ENCODE measurements at places on chromosomes 13 and 19. TPM values are rescaled to one million over a fixed set of nuclear protein-coding genes. Genes with fewer than 3 reads are reported as not detected.

GRCh38 chr13:98848746-98849145, 96.3 kb upstream of the SLC15A1 start:
- DNase-seq, result no peak

- peak; percentile 57 for DNase-seq
Measured at GRCh38 chr19:48271531-48272151, 1.8 kb downstream of the ZNF114 start.

PODNL1 gene
- polyA plus RNA-seq, result 0.71 TPM

- DNase-seq, result no peak
Measured at GRCh38 chr19:55585658-55586339, 5.2 kb upstream of the ZNF579 start.

DNA sequence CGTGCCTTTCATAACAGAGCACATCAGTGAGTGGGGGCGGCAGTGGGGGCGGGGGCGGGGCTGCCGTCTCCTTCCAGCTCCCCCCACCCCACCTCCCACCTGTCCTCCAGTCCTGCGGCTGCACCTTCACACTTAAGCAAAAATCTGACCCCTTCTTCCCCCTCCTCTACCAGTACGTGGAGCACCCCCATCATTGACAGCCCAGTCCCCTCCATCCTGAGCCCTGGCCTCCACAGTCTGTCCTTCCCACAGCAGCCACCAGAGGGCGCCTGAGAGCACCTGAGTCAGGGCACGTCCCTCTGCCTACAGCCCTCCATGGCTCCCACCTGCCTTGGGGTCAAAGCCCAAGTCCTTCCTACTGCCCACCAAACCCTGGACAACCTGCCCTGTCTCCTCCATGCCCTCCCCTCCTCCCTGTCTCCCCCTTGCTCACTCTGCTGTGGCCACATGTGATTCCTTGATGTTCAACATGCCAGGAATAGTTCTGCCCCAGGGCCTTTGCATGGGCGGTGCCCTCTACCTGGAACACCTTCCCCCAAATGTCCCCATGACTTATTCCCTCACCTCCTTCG, 4.0 kb downstream of the EBI3 start:
- DNase-seq, result no peak

GRCh38 chr13:40624383-40624782, 42.1 kb downstream of the FOXO1 start:
- DNase-seq, result no peak

GRCh38 chr13:31793246-31793645, 53.9 kb downstream of the RXFP2 start:
- no peak for DNase-seq

GRCh38 chr19:47405854-47406417, 13.4 kb downstream of the MEIS3 start:
- no peak for DNase-seq

ZNF317 gene
- 36.5 TPM for polyA plus RNA-seq

DNA sequence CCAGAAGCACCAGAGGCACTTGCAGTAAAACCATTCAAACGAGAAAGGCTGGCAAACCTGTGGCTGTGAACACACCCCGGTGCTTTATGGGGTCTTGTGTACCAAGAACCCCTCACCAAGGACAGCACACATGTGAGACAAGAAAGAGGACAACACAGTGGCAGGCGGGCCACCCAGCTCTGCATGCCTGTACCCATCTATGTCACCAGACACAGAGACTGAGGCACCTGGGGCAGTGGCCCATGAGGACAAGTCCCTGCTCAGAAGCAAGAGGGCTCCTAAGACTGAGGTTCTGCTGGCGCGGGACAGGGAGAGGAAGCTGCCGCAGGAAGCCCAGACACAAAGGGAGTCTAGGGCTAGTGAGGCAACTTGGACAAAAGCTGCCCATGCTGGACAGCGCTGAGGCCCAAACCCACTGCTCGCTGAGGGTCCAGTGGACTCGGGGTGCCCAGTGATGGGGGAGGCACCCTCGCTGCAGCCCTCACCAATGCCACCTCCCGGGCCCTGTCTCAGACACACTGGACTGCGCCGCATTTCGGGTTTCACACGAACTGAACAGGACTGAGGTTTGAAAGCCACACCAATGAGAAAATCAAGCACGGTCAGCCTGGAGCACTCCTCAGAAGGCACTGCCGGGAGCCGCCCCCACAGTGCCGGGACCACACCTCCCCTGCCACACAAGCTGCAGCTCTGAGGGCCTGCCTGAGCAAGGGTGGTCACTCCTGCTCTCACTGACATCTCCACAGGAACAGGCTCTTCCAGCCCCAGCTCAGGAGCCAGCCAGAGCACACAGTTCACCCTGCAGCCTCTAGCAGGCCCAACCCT, 232.7 kb downstream of the TUBA3C start:
- no peak for DNase-seq

BEST2 gene
- polyA plus RNA-seq, result 0.08 TPM

KASH5 gene
- 0.45 TPM for polyA plus RNA-seq

ZNF525 gene
- 14.3 TPM for polyA plus RNA-seq

ACER1 gene
- 0.11 TPM for polyA plus RNA-seq

DNA sequence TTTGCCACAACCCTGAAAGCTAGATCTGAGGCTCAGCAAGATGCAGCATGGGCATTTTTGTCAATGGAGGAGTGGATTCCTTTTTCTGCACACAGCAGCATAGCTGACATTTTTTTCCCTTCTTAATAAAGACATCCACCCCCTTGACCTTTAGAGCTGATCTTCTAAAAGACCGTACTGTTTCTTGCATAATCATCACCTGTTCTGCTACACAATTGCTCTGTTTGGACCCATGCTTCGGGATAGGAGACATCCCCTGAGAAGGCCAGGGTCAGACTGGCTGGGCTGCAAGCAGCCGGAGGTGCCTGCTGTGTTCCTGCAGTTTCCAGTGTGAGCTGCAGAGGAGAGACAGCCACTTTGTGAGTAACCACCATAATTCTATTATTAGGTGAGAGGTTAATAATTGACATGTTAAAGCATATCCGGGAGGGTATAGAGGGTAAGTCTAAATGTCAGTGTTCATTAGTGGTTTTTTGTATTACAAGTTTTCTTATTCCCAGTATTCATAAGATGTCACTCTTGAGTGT, 108.5 kb upstream of the C1QTNF9B start:
- DNase-seq, result no peak

DNA sequence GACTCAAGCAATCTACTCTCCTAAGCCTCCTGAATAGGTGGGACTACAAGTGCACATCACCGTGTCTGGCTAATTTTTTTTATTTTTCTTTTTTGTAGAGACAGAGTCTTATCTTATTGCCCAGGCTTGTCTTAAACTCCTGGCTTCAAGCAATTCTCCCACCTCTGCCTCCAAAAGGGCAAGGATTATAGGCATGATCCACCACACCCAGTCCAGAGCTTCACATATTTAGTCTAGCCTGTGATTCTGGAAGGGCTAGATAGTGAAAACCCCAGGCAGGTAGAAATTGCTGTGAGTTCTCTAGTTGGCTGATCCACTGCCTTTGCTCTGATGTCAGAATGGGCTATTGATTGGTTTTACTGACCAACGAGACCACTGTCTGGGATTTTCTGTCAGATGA, 854.6 kb upstream of the MIR17HG start:
- no peak for DNase-seq

ZNF99 gene
- 0.59 TPM for polyA plus RNA-seq

DNA sequence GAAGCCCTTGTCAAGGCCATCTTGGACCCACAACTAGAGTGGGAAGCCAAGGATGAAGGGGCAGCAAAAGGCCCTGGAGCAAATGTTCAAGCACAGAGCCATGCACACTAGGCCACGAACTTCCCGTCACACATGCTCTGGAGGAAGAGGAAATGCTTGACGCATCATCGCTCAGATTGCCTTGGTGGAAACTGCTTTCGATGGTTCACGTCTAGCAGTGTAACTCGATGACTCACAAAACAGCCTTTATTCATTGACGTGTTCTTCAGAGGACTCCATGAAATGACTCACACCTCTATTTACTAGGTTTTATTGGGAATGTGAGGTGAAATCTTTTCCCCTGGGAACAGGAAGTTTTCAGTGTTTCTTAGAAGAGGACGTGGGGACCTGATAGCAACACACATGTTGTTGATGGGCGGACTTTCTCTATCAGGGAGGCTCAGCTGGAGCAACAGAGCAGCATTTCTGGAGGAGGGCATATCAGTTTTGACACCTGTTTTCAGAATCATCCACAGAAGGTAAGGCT, 79.8 kb upstream of the FLT1 start:
- DNase-seq, result no peak

SLC10A2 gene
- 0.72 TPM for polyA plus RNA-seq

DNA sequence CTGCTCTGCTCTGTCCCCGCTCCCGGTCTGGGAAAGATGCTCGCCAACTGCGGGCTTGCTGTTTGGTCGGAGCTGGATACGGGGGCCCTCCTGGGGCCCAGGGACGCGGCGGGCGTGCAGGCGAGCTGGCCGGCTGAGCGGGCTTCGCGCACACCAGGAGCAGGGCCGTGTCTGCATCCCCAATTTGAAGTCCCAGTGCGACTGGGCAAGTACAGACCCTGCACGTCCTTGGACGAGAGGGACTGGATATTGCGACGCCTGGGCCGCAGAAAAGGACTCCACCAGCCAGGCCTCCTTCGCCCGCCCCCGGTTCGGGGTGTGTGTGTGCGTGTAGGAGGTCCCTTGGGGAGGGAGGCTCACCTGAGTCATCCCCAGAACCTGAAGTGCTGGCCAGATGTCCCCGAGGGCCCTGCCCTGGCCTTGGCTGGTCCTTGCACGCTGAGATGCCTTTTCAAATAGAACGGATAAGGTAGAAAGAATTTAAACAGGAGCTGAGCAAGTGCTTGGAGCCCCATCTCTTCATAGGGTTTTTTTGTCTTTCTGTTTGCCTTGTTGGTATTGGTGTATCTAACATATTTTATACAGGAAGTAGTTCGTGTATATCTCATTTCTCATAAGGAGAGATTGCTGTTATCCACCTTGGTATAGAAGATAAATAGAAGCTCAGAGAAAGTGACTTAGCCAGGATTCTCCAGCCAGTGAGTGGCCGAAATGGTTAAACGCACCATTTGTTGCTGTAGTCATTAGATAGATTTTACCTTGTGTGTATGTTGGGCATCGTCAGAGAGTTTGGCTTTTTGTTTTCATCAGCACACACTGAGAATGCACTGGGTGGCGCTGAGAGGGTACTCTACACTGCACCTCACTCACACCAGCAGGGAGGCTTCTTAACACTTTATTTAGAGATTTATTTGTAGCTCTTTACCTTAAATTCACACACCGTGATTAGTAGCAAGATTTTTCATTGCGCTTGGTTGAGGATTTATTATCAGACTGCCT, 1.1 kb downstream of the NAXD start:
- DNase-seq, result no peak

KLC3 gene
- polyA plus RNA-seq, result 0.97 TPM

ZNF723 gene
- 0.10 TPM for polyA plus RNA-seq

DNA sequence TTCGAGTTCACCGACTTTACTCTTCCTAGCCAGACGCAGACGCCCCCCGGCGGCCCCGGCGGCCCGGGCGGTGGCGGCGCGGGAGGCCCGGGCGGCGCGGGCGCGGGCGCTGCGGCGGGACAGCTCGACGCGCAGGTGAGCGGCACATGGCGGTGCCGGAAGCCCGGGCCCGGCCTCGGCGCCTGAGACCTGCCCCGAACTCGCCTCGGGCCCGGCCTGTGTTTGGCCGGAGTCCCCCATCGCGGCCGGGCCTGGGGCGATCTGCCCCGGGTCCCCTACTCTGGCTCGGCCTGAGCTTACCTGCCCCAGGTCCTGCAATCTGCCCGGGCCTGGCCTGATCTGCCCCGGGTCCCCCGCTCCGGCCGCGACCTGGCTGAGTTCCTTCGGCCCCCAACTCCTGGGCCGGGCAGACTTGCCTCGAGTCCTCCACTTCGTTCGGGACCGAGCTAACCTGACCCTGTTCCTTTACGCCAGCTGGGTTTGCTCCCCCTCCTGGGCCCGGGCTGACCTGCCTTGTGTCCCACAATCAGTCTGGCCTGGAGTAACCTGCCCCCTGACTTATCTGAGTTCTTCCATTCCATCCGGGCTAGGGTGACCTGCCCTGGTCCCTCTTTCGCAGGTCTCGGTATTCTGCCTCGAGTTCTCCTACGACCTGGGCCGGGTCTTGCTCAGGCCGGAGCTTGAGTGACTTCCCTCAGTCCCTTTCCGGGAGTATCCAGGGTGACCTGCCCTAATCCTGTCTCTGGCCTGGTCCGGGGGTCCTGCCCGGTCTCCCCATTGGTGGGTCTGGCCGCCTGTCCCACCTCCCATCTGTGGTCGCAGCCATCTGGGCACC, 764 bp downstream of the UPF1 start:
- no peak for DNase-seq

- no peak for DNase-seq
Measured at GRCh38 chr19:2627855-2628254, 74.6 kb downstream of the GNG7 start.

DNA sequence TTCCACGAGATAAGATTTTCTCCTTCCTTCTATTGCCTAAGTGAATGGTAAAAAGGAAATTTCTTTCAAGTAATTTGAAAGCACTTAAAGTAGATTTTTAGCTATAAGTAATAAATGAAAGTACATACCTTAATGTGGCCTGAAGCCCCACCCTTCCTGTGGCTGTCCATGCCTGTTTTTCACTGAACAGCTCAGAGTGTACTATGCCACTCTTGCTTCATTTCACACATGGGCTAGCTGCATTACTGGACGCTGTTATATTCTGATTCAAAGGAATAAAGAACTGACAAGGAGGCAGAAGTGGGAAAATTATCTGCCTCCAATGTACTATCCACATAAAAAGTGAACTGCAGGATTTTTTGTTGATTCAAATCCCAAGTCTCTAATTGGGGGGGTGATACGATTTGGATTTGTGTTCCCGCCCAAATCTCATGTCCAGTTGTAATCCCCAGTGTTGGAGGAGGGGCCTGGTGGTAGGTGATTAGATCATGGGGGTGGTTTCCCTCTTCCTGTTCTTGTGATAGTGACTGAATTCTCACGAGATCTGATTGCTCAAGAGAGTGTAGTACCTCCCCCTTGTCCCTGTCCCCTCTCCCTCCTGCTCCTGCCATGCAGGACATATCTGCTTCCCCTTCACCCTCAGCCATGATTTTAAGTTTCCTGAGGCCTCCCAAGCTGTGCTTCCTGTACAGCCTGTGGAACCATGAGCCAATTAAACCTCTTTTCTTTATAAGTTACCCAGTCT, 154.7 kb upstream of the SGCG start:
- DNase-seq, result no peak

KIR3DL2 gene
- not detected for polyA plus RNA-seq

DNA sequence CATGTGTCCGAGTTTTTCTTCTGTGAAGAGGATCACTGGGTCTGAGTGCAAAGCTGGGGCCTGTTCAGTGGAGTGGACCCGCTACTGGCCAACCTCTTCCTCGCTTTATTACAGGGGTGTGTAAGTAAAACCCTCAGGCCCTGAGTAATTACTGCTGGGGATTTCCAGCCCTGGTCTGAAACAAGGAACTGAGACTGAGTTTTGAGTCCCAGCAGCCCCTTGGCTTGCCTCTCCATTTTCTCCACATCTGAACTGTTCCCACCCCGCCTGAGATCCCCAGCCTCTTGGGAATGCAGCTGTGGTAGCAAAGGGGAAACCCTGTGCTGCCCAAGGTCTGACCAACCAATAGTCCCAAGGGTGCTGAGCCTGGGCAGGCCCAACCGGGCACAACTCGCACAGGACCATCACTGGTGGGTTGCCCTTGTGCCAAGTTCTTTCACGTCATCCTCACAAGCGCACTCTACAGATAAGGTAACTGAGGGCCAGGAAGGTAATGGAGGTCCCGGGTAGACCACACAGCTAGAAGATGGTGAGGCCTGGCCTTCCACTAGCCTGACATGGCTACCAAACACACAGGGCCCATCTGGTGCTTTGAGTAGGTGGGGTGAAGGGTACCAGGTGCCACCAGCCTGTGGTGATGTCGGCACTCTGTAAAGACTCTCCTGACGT, 13.7 kb upstream of the SLC35E1 start:
- no peak for DNase-seq

SIGLEC12 gene
- not detected for polyA plus RNA-seq

ZNF562 gene
- polyA plus RNA-seq, result 26.2 TPM

GRCh38 chr13:42631181-42631580, 57.2 kb downstream of the TNFSF11 start:
- no peak for DNase-seq

GRCh38 chr13:41974262-41974900, 13.5 kb upstream of the VWA8 start:
- DNase-seq, result no peak

Data from right renal cortex interstitium (tissue), 3 donors.